ENCODE measurements at places on chromosomes 2 and 18.

DNA sequence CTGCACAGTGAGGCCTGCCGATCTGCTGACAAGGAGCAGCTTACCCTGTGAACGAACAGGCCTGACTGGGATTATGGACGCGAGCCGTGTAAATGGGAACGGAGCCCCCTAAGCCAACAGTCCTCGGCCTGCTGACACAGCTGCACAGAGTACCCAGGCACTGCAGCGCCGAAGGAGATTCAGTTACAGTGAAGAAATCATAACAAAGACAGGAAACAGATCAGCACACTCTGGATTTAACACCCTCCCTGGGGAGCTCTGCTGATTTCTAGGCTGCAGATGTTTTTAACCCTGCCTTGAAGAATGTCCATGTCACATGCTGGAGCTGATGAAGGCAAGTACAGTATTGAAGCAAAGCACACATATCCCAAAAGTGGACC lies 43.4 kb downstream of the COLEC12 start:
- no peak for DNase-seq

GRCh38 chr2:29033172-29033571 lies 41.2 kb downstream of the PCARE start:
- no peak for DNase-seq

- no peak for DNase-seq
Observed at GRCh38 chr2:133885847-133886246, 317.6 kb upstream of the NCKAP5 start.

- no peak for DNase-seq
Observed at GRCh38 chr2:230666446-230666845, 46.2 kb upstream of the CAB39 start.

DNA sequence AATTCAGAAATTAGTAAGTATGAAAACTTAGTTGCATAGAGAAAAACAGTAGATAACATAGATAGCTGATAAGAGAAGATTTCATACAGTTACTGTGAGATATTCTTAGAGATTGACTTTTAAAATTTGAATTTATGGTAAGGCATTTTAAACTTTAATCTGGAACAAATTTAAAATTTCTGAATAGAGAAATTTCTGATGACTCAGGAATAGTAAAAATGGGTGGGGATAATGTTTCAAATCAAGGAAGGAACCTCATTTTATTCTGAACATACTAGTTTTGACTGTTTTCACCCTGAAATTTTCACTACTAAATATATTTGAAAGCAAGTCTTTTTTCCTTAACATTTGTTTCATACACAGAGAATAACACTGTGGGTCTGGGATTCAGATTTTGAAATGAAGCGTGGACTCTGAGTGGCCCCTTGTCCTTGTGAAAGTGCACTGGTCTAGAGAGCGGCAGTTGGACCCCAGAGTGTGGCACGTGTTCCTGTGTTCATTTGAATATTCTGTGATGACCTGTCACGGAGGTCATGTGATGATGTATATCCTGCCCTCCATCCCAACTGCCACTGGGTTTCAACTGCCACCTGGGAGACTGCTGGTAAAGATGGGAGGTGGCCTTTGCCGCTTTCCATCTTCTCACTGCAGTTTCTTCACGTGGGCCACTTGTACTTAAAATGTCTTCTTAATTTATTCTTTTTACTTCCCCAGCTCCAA lies 38.5 kb upstream of the RAB6D start:
- no peak for DNase-seq

DNA sequence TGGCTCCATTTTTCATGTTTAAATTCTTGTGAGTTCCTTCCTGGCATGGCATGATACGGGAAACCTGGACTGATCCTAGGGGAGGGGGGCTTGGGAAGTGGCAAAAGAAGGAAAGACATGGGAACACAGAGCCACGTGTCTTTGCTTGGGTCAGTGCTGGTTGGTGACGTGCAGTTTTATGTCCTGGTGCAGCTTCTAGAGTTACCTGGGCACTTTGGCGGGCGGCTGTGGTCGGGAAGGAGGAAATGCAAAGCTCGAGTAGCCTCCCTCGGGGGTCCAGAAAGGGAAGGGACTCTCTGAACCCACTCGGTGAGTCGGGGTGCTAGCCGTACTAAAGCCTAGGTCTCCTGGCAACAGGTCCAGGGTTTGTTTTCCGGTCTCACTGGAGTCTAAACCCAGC lies 94.6 kb downstream of the APOB start:
- no peak for DNase-seq

DNA sequence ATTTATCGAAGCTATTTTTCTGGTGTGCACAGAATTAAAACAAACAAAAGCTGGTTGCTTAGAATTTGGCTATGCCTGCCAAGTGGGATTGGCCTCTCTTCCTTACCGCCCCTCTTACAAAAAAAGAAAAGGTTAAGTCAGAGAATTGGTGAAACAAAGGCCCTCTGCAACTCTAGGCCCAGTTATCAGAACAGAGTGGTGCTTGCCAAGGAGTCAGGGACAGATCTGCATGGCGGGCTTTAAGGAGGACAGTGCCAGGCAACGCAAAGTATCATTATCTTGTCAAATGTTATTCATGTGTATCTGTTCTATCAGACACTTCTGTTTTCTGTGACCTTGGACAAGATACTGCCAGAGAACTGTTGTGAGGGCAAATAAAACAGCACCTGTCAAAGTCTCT lies 78.3 kb downstream of the TGIF1 start:
- no peak for DNase-seq

DNA sequence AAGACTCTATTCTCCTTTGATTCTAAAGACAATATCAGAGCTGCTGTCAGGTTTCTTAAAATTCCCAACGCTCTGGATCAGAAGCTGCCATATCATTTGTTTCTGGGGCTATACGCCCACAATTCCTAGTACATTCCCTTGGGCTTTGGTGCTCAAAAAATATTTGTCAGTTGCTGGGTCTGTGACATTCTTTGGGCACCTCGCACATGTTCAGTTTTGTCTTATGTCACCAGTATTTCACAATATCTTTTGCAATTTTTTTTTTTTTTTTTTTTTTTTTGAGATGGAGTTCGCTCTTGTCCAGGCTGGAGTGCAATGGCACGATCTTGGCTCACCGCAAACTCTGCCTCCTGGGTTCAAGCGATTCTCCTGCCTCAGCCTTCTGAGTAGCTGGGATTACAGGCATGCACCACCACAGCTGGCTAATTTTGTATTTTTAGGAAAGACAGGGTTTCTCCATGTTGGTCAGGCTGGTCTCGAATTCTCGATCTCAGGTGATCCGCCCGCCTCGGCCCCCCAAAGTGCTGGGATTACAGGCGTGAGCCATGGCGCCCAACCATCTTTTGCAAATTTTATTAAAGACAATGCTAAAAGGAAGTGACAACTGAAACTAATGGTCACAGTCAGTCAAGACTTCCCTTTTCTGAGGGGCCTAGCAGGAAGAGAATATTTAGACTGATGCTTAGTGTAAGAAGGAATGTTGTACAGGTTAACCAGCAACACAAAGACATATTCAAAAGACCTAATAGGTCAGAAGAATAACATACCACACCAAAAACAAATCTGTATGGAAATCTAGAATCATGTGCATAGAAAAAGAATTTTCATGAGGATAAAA lies 6.8 kb downstream of the ZNF397 start:
- DNase-seq = no peak

DNA sequence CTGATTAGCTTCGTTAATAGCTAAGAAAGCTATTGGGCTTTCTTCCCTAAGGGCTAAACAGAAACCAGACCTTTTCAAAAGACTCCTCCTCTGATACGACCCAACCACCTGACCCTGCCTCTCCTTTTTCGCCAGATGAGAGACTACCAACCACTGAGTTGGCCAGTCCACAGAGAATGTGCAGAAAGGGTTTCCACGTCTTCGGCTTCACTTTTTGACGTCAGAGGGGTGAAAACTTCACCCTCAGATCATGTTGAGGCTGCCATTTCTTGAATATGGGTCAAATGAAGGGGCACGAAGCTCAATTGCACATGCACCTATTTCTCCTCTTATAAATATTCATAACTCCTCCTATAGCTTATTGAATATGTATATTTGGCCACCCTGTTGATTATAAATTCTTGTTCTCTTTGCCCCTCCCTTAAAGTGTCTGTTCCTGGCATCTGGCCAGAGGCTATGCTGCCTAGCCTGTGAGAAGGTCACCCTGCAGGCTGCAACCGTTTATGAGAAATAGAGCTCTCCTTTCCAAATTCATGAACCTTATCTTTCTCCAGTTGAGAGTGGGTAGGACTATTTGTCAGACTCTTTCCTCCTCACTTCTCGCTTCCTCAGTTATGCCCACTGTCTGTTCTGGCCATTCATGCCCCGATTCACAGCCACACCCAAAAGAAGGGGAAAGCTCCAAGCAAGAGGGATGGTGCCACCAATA lies 301.6 kb downstream of the STK39 start:
- DNase-seq = no peak

DNA sequence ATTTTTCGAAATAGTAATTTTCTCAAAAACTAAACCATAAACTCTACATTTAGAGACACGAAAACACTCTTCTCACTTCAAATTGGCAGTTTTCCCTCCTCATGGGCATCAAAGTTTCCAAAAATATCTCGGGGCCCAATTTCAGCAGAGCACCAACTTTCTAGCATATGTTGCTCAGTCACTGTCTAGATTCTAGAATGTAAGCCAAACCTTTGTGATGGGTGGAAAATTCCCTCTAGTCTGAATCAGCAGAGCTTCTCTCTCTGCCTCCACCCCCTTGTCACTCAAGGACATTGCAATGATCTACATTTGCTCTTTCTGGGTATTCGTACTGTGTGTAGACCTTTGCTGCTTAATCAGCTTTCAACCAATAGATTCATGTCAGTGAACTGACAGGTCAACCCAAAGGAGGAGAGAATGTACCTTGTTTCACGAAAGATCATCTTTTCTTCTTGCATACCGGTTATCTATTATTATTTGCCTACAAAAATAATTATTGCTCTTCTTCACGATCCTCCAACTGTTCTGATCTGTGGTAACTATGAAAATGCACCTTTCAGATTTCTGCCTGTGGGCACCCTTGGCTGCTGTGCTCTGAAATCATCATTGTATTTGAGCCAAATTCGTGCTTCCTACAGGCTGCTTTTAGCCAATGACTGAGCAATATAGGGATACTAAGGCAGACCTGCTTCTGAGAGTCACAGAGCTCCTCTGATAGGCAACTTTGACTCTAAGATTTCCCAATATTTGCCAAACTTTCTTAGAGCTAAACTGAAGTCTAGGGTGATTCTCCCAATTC lies 38.7 kb upstream of the GLS start:
- peak; percentile 22 for DNase-seq

DNA sequence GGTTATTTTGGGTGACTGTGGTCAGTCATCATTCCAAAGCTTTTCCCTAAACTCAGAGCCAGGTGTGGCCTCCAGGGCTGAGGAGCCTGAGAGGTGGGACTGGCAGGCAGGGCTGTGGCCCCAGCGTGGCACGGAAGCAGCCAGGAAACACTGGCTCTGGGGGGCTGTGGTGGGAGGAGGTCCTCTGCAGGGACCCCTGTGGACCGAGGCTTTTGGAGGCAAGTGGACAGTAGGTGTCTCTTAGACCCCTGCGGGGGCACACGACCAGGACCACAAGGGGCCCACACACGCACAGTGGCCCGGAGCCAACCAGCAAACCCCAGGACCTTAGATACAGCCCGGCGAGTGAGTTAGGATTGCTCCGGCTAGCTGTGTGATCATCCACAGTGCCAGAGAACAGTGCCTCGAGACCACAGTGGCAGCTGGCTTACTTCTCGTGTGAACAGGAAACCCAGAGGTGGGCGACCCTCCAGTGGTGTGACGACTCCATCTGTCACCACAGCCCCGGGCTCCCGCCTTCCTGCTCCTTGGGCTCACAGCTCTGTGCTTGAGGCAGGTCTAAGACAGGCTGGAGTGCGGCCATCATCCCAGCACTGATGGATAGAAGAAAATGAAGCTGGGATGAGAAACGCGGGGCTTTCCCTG lies 1.6 kb upstream of the RTP5 start:
- DNase-seq = no peak

GRCh38 chr18:3441290-3441689 lies 8.7 kb upstream of the TGIF1 start:
- no peak for DNase-seq

- no peak for DNase-seq
Observed at GRCh38 chr2:62381656-62382055, 124.3 kb downstream of the TMEM17 start.

DNA sequence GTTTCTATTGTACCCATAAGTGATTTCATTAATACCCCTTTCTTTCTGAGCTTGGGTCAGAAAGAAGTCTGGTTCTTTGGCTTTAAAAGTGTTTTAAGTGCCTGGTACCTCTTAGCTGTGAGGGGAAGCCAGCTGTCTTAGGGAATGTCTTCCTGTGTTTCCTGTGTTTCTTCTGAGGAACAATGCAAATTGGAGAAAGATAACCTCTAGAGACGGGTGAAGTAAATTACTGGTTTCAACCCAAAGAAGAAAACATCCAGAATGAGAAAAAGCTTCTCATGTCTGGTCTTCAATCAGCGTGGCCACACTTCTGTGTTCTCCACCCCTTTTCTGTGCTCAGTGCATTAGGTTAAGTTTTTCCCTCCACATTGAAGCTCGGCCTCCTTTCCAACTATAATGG lies 10.2 kb upstream of the CHN1 start:
- no peak for DNase-seq

- no peak for DNase-seq
Observed at GRCh38 chr2:219107758-219108157, 47.0 kb upstream of the IHH start.

DNA sequence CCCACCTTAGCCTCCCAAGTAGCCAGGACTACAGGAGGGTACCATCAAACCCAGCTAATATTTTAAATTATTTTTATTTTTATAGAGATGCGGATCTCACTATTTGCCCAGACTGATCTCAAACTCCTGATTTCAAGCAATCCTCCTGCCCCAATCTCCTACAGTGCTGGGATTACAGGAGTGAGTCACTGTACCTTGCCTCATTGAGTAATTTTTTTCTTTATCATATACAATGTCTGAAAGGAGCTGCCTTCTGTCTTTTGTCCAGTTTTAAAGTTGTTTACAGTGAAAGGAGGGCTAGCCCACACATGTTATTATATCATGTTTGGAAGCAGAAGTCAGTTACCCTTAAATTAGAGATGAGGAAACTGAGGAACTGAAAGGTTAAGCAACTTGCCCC lies 32.5 kb downstream of the PRKRA start:
- no peak for DNase-seq

GRCh38 chr2:552906-553305 lies 124.3 kb downstream of the TMEM18 start:
- no peak for DNase-seq

DNA sequence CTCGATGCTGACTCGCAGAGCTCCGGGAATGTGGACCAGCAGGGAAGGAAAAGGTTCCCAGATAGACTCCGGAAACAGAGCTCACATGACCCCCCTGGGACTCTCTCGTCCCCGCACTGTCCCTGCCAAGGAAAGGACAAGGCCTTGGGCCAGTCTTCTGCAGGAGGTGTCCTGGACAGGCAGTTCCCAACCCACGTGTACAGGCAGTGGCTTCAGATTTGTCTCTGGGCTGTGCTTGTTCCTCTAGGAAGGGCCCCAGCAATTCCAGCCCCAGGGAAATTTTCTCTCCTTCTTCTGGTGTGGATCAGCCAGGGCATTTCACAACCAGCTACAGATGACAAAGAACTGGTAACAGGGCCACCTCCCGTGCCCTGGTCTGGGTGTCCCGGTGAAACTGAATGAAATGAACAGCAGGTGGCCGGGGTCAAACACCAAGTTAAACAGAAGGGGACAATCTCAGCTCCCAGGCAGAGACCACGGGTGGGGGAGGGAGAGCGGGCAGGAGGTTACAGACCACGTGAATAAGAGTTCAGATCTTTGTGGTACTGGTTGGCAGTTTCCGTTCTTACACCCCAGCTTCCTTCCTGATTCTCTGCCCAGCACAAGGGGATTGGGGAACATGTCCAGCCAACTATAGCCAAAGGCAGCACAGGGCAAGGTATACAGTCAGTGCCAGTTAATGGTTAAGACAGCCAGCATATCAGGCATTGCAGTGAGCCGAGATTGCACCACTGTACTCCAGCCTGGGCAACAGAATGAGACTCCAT lies 52.2 kb upstream of the CAB39 start:
- no peak for DNase-seq

GRCh38 chr2:221443645-221444044 lies 128.5 kb downstream of the EPHA4 start:
- DNase-seq = no peak

Measured in stimulated activated CD4-positive, alpha-beta T cell treated with anti-CD3 and anti-CD28 coated beads, TNF-alpha, amount 100 ng/mL, for 48 hours (primary cell).